NCI-H510A treated with DMSO at 0.1 percent for 48 hours (cell line): ENCODE measurements at places on chromosomes 13 and 19.

- DNase-seq, result no peak
These were observed 7.9 kb upstream of the LINGO3 start for GRCh38 chr19:2315818-2316353.

- no peak for DNase-seq
These were observed 6.7 kb downstream of the ZNF793 start for GRCh38 chr19:37513397-37513796.

DNA sequence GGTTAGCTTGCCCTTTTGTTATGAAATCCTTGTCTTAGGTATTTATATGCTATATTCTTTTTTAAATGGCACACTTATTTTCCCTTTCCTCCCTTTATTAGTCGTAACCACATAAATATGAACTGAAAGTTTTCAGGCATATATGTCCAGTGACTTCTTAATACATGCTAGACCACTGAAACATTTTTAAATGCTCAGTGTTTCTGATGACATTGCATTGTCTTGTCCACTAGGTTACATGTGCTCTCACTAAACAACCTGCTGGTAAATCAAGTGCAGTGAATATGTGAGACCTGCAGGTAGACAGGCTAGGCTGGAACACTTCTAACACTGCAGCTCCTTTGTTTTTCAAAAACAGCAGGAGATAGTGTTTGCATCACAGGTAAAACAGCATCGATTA is 332.6 kb upstream of the DACH1 start:
- no peak for DNase-seq

GRCh38 chr13:73390100-73390499 is 331.3 kb downstream of the KLF5 start:
- no peak for DNase-seq

DNA sequence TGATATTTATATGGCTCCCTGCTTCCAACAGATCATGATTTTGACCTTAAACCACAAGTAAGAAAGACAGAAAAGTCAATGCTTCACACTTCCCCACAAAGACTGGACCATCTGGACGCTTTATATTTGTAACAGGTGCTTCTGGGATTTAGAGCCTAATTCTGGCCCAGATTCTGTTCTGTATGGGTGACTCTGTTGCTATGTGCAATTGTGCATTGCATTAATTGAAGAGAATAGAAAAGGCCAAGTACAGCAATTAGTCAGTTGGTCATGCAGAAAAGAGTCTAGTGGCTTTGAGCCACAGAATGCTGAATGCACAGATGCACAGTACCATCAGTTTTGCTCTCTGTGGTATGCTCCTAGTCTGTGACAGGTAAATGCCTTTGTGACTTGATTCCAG is 657.4 kb upstream of the ATXN8OS start:
- no peak for DNase-seq
